T1000 (cell line): ENCODE measurements at places on chromosomes 16 and 17.
A peak's percentile ranks its signal among the peaks of the same experiment; 100 is the strongest.

GRCh38 chr17:2369551-2370210, 31.2 kb downstream of the MNT start:
- DNase-seq = no peak

DNA sequence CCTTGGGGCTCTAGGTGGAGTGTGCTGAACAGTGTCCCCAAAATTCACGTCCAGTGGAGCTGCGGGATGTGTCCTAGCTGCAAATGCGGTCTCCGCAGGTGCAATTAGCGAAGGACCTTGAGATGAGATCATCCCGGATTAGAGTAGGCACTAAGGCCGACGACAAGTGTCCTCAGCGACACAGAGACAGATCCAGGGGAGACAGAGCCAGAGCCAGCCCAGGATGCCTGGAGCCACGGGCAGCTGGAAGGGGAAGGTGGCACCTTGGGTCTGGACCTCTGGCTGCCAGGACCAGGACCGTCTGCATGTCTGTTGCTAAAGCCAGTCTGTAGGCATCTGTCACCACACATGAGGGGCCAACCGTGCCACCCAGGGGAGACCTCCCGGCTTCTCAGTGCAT, 24.5 kb downstream of the SLC7A5 start:
- DNase-seq = no peak

DNA sequence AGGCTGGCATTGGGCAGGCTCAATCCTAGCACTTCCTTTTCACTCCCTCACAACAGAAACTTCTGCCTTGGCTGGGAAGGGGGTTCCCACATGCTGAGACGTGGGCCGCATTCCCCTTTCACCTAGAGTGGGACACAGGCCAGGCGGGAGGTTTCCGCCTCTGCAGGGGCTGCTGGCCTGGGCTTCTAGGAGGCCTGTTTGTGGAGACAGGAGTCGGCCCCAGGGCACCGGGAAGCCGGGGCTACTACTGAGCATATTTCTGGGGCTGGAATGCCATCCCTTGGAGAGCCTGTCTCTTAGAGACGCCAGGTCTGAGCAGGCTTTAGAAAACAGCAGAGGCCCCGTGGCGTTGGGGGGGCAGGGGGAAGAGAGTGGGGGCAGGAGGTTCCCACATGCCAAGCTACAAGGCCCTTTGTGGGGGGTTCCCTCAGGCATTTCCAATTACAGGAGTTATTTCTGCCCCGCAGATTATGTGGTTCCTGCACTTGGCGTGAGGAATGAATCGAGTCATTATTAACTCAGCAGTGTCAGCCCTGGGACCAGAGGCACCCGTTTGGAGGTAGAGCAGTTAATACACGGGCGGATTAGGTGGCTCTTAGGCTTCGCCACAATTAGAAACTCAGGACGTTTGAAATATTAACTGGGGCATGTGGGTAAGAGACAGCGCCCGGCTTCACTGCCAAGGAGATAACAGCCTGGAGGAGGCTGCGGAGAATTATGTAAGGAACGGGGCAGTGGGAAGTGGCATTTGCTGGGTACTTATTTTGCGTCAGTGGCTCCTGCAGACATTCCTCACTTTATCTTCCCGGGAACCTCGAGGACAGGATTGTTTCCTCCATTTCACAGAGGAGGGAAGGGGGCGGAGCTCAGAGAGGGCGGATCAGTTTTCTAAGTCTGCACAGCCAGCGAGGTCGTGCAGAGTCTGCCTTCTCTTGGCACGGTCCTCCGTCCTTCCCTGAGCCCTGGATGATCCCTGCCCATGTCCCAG, 162.5 kb downstream of the MAF start:
- DNase-seq = peak; percentile 12

DNA sequence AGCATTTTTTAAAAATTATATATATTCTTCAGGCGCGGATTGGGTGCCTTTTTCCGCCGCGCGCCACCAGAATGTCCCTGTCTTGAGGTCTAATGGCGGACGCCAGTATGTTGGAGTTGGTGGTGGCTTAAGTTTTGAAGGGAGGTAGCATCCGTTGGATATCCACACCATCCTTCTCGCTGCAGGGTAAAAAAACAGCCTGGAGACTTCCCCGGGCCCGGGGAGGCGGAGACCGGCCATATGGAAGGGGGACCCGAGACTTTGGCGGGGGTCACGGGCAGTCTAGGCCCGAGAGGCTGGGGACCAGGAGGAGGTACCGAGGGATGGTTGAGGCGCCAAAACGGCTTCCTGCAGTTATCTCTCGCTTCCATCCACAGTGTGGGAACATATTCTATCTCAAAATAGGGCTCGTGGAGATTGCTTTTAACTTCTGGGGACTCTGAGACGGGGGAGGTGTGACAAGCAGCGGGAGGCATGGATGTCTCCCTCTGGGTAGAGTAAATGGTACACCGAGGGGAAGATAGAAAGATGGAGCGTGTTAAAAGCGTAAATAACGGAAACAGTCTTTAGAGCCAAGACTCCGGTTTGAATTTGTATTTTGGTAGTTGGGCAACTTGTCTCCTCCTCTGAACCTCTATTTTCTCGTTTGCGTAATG, at the start of gene SF3B3:
SF3B3 (plus strand) TSS at position 74 of the 656 bp plus-strand sequence. CDS start 2,841 bp downstream, outside the sequence.
- peak; percentile 46 for DNase-seq

GRCh38 chr16:81484908-81485624, 40.5 kb downstream of the CMIP start:
- DNase-seq = no peak

GRCh38 chr17:28357061-28357900, at the start of gene POLDIP2:
Gene POLDIP2 (minus strand): TSS chr17:28357527. CDS start chr17:28357448, 79 bp downstream.
- peak; percentile 92 for DNase-seq
